ENCODE measurements at places on chromosomes 4 and X. TPM values are rescaled to one million over a fixed set of nuclear protein-coding genes. Genes with fewer than 3 reads are reported as not detected.

Gene H2BW2
- not detected for total RNA-seq

Gene CFAP99
- not detected for total RNA-seq

Gene AADAT
- 10.3 TPM for total RNA-seq

Gene TLR3
- total RNA-seq: 2.6 TPM
